ENCODE measurements at places on chromosomes 13 and 19. TPM values are rescaled to one million over a fixed set of nuclear protein-coding genes. Genes with fewer than 3 reads are reported as not detected.

Gene ZNF559
- total RNA-seq = 6.8 TPM

Gene RANBP3
- total RNA-seq = 54.7 TPM

Gene TEX29
- not detected for total RNA-seq

Gene NCAN
- total RNA-seq = not detected

Gene CCDC8
- total RNA-seq = 41.6 TPM

Gene NEK5
- 0.07 TPM for total RNA-seq

Gene FGF21
- total RNA-seq = not detected

Gene CYP2A6
- not detected for total RNA-seq

Gene ZNF211
- 9.5 TPM for total RNA-seq

Gene ARMC6
- total RNA-seq = 48.3 TPM

Gene ARID3A
- total RNA-seq = 9.4 TPM

Gene MTUS2
- 0.03 TPM for total RNA-seq

Gene CABP5
- not detected for total RNA-seq

Gene SCEL
- 2.4 TPM for total RNA-seq

Gene ZNF547
- 3.2 TPM for total RNA-seq

Gene HCST
- total RNA-seq = 0.21 TPM

Gene ADGRE2
- total RNA-seq = 1.4 TPM

Gene TMC4
- total RNA-seq = 7.2 TPM

Gene POSTN
- total RNA-seq = 12.7 TPM

Gene MCF2L
- not detected for total RNA-seq

Gene ITGBL1
- 0.60 TPM for total RNA-seq

Gene EGLN2
- total RNA-seq = 81.3 TPM

Gene CEACAM21
- not detected for total RNA-seq

Gene LIPE
- total RNA-seq = 23.9 TPM

Gene STARD13
- total RNA-seq = 12.6 TPM

Gene FLT3
- total RNA-seq = not detected

Gene ZNF444
- total RNA-seq = 10.8 TPM

Gene OR10H2
- total RNA-seq = not detected

Gene PRR22
- total RNA-seq = 2.0 TPM

Gene FAAP24
- 5.0 TPM for total RNA-seq

Gene GPC6
- total RNA-seq = 1.1 TPM

Gene MEIOSIN
- not detected for total RNA-seq

Gene PGLYRP1
- total RNA-seq = not detected

Gene SLITRK6
- 5.6 TPM for total RNA-seq

Gene ZNF132
- total RNA-seq = 5.6 TPM

Gene SLC25A41
- total RNA-seq = 0.14 TPM

Gene ZNF492
- 0.61 TPM for total RNA-seq

Gene NAPA
- 71.7 TPM for total RNA-seq
